SK-N-SH (cell line): ENCODE measurements at places on chromosomes 13 and 19.

DNA sequence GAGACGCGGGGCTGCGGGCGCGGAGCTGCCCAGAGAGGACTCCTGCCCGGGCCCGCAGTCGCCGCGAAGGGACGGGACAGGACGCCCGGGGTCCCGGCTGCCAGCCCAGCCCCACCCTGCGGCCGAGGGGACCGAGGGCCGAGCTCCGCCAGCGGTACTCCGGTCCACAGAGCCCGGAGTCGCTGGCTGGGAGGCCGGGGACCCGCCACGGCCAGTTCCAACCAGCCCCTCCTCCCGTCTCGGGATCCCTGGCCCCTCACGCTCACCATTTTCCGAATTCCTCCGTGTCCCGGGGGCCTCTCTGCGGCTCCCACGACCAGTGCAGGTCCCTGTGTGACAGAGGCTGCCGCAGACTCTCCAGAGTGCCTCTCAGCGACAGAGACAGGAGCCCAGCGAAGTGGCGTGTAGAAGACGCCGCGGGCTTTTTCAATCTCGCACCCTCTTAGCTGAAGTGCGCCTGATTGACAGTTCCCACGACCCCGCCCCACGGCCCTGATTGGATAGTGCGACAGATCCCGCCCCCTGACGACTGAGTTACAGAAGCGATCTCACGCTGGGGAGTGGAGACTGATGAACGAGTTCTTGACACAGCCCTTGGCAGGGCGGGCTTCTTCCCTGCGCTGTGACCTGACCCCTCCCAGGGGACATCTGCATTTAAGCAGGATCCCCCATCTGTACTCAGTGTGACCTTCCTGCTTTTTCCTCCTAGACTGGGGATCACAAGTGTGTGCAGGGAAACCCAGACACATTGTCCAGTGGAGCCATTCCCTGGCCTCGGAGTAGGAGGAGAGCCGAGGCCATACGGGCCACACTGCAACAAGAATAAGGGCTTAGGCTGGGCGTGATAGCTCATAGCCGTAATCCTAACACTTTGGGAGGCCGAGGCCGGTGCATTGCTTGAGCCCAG is 44.0 kb downstream of the ZNF823 start:
- DNase-seq: peak; percentile 95

- no peak for DNase-seq
These were observed 34.5 kb upstream of the URAD start for GRCh38 chr13:28022848-28023518.

DNA sequence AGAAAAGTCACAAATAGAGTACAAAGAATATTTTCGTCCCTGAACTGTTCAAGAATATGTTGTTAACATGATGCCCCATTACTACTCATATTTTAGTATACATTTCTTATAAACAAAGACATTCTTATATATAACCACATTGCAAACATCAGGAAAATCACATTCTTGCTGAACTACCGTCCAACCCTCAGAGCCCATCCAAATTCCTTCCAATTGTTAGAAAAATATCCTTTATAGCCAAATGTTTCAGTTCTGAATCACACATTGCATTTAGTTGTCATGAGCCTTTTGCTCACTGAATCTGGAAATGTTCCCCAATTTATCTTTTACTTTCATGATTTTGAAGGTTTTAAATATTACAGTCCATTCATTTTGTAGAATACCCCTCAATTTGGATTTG is 467.8 kb upstream of the ARGLU1 start:
- DNase-seq: no peak

DNA sequence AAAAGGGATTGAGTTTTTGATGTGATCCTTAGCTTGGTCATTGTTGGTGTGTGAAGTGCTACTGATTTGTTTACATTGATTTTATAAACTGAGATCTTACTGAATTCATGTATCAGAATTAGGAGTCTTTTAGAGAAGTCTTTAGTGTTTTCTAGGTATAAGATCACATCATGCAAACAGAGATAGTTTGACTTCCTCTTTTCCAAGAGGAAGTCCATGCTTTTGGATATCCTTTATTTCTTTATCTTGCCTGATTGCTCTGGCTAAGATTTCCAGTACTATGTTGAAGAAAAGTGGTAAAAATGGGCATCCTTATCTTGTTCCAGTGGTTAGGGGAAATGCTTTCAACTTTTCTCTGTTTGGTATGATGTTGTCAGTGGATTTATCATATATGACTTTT is 561.2 kb upstream of the SLITRK1 start:
- no peak for DNase-seq

GRCh38 chr13:27449081-27449603 is 1.2 kb downstream of the MTIF3 start:
- DNase-seq: peak; percentile 30

GRCh38 chr13:95375706-95376105 is 74.5 kb upstream of the ABCC4 start:
- DNase-seq: no peak

DNA sequence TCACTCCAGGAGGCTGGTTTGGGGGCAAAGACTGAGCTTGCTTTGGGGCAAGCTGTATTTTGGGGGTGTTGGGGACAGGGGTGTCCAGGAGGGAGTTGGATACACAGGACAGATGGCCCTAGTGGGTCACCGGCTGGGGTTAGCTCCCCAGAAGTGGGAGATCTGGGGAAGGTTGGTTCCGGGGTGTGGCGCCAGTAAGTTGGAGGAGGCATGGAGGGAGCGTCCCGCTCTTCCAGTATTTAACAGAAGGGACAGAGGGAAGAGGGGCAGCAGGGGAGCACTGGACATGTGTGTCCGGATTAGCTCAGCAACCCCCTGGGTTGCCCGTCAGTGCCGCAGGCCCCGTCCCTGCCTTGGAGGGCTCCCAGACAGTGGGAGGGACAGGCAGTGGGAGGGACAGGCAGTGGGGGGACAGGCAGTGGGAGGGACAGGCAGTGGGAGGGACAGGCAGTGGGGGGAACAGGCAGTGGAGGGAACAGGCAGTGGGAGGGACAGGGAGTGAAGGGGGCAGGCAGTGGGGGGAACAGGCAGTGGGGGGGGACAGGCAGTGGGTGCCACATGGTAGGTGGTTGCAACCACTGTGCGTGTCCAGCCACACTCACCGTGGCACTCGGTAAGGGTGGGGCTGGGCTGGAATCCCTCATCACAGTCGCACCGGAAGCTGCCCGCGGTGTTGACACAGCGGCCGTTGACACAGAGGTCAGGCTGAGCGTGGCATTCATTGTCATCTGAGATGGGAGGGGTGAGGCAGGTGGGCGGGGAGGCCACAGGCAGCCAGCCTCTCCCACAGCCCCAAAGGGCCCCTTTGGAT is 33.2 kb downstream of the CCL25 start:
- DNase-seq: no peak

GRCh38 chr13:60448907-60449510 is 52.0 kb downstream of the TDRD3 start:
- peak; percentile 24 for DNase-seq

DNA sequence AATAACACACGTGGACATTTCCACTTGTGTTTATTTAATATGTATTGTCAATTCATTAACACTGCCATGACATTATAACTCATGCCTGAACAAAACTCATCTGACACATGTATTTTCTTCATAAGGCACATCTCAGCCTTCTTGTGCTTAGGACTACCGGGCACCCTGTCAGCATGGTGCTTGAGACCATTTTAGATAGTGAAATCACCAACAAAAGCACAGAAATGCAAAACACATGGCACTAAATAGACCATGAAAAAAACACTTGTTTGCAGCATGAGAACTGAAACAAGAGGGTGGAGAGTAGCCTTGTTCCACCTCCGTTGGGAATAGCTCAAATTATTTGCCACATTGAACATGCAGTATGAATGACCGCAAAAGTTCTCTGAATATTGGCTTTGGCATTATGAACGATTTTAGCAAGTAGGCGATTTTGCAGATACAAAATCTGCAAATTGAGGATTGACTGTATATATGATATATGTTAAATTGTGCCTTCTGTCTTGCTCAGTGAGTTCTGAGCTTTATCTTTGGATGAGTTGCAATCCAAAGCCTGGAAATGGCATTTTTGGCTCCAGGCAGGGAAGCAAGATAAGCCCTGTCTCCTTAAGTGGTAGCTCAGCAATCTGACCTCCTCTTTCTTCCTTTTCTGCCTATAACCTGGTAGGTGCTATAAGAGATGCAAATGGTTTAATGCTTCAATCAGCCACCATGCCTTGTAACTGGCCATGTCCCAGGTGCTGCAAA is 328.2 kb downstream of the HS6ST3 start:
- DNase-seq: peak; percentile 19

- DNase-seq: peak; percentile 43
These were observed 104.7 kb upstream of the KL start for GRCh38 chr13:32911506-32911905.

DNA sequence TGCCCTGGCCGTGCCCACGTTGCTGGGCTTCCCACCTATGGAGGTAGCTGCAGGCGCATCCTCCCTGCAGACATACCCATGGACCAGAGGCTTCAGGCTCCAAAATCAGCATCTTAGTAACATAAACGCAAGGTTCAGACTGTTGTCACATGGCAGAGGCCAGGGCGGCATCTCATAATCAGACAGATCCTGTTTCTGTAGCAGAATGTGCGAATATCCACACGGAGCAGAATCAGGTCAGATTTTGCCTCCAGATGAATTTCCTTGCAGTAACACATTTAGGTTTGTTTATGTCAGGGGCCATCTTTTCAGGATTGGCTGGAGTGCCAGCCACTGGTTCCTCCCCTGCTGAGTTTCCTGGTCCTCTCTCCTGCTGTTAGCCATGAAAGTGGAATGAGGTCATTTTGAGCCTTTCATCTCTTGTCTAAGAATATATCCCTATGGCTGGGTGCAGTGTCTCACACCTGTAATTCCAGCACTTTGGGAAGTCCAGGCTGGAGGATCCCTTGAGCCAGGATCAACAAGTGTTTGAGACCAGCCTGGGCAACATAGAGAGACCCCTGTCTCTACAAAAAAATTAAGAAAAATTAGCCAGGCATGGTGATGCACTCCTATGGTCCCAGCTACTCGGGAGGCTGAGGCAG is 20.5 kb downstream of the SMARCA4 start:
- DNase-seq: no peak

DNA sequence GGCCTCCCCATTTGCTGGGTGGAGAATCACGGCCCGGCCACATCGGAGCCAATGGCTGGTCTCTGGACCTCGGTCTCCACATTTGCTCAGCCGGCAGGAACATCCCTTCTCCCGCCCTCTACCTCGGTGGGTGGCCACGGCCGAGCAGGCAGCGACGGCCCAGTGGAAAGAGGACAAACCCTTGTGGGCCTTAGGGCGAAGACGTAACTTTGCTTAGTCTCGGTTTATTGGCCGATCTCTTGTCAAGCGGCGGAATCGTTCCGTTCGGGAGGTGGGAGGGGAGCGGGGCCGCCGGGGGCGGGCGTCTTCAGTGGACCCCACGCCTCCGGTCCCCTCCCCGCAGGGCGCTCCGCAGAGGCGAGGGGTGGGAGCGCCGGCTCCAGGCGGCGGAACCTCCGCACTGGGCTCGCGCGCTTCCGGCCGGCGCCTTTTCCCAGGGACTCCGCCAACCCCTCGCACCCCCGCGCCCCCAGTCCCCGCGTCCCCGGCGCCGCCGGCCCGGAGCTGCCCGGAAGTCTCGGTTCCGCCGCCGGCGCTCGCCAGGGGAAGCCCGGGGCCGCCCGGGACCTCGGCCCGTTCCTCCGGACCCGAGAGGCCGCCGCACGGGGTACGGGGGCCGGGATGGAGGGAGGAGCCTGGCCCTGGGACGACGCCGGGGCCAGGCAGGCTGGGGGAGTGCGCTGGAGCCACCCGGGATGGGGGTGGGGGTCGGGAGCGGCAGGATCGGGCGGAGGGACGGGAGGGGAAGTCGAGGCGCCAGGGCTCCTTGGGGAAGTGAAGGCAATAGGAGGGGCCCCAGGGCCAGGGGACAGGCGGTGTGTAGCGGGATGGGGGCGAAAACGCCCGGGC is at the start of gene ZNF580:
Gene ZNF580, plus strand, starts transcription at position 426 of the 849 bp plus-strand sequence. CDS start 1,507 bp downstream, outside the sequence.
- peak; percentile 90 for DNase-seq

- no peak for DNase-seq
These were observed 6.4 kb upstream of the PEAK3 start for GRCh38 chr19:2288338-2288817.

DNA sequence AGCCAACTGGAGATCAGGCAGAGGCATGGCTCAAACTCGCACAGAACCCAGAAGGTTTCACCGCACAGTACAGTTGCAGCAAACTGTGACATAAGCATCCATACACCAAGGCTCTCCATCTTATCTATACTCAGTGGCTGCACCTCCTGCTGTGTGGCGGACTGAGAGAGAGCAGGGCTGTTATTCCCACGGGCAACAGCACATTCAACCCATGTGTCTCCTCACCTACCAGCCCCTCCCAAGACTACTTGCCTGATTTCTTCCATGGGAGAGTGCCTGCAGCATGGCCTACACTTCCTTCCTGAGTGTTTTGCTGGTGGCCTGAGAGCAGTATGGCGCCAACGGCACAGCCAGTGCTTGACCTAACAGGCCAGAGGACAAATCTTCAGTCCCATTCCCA is 1606.6 kb downstream of the SLITRK1 start:
- DNase-seq: no peak

- no peak for DNase-seq
These were observed 15.4 kb upstream of the UBE2L5 start for GRCh38 chr13:30406779-30407416.

- peak; percentile 90 for DNase-seq
These were observed 9.0 kb downstream of the ABHD8 start for GRCh38 chr19:17294051-17294891.

GRCh38 chr19:29499261-29499920 is 26.4 kb upstream of the VSTM2B start:
- DNase-seq: no peak

DNA sequence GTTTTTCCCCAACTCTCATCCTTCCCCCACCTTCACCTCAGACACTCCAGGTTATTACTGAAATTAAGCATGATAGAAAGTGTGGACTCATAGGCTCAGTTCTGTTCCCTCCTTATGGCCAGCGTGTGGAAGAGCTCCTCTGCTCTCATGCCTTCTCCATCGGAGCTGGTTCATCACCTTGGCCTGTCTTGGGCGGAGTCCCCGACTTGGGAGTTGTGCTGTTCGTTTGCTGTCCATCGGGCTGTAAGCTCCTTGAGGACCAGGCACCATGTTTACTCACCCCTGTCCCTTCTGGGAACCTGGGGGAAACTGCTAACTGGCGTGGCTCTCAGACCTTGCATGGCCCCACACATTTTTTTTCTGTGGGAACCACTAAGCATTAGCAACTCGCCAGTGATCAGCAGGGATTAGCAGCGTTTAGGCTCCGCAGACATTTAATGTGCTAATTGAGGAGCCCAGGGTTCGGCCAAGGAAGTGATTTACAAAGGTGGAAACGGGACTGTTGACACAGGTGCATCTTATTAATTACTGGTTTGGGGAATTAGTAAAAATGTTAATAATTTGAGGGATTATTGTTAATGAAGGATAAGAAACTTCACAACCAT is 123.8 kb downstream of the TM9SF2 start:
- no peak for DNase-seq

DNA sequence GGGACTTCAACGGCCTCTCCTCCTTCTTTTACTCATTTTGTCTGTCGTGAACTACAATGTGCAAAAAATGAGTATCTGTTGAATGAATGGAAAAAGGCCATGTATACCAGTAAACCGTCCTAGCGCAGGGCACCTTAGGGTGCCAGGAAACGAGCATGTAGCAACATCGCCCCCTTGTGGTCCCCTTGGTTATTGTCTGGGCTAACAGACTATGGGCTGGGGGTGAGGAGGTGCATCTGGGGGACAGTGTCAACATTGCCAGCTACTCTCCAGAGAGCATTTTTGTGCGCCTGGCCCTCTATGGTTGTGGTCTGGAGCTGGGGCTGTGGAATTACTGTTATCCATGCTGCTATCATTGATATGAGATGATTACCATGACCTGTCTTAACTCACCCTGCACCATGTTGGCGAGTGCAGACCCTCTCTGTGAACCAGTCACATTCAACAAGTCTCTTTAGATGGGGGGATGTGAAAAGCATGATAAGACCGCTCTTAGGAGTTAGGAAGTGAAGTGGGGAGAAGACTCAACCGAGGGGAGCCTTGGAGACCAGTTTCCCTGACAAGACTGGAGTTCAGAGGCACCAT is 22.8 kb upstream of the SIGLEC11 start:
- DNase-seq: peak; percentile 79

GRCh38 chr13:109672545-109672944 is 113.8 kb downstream of the IRS2 start:
- DNase-seq: no peak
